Endodermal cell (in vitro differentiated cells): ENCODE measurements at places on chromosomes 6 and 20. TPM values are rescaled to one million over a fixed set of nuclear protein-coding genes. Genes with fewer than 3 reads are reported as not detected.

- no peak overlapping the region for H3K27ac ChIP-seq
- DNase-seq: no peak
- H3K27me3 ChIP-seq: no peaks in the 10 kb centered on the region
- peaks cover 3% of the 10 kb centered on the region for H3K4me1 ChIP-seq
- no peaks in the 10 kb centered on the region for H3K36me3 ChIP-seq
Measured at GRCh38 chr6:167137081-167137480, 14.2 kb downstream of the CCR6 start.

DNA sequence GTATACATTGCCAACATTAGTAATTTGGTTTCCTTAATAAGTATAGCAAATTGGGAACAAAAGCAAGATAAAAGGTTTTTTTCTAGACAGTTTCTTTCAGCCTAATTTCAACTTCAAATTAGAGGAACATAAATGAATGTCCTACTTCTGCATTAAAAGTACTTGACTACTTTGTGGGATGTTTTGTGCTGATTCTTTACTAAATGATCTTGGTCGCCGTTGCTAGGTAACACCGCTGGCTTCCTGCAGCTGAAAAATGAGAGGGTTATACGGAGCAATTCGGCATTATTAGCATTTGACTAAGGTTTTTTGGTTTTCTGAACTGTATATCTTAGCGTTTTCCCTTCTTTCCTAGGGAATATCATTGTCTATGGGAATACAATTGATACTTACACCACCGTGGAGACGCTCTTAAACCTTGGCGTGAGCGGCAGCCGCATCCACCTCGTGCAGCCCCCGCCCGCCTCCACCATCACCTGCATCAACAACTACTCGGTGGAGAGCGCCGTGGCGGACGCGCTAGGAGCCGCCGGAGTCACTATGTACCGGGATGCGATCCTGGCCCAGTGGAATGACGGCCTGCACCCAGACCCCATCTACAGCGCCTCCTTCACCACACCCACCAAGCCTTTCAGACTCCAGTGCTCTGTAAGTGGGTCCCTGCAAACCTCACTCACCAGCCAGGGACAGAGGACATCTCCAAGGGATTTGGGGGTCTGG lies 90.9 kb upstream of the INSM1 start:
- DNase-seq: no peak
- H3K4me1 ChIP-seq: no peaks in the 10 kb centered on the region
- H3K27me3 ChIP-seq: no peaks in the 10 kb centered on the region
- no peak overlapping the region for H3K27ac ChIP-seq

GRCh38 chr6:111485342-111485741 lies 2.3 kb upstream of the REV3L start:
- H3K27me3 ChIP-seq: peaks cover 8% of the 10 kb centered on the region
- H3K36me3 ChIP-seq: peaks cover 26% of the 10 kb centered on the region
- H3K4me3 ChIP-seq: peak overlapping the region; percentile 96
- H3K4me1 ChIP-seq: no peaks in the 10 kb centered on the region
- DNase-seq: no peak

DNA sequence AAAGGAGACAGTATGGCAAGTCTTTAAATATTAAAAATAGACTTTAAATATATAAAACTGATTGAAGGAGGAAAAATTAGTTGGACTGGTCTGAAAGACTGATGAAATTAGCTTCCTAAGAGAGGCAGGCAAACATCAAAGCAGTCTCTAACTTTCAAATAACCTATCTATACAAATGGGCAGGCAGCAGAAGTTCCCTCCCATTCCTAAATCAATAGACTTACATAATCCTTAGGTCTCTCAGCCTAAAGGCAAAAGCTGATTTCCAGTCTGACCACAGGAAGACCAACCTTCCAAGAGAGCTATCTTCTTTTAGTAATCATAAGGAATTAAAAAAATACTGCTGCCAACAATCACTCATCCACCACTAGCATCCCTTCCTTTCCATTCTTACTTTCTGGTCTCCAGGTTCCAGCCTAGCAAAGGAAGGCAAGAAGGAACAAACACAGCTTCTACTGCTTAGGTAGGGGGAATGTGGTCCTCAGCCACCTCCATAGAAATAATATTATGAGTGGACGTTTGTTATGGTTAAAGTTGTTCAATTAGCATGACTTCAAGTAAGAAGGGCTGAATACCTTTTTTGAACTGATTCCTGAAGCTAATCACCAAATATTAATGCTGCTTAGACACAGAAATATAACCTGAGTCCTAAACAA lies 44.1 kb downstream of the SESN1 start:
- H3K27ac ChIP-seq: no peak overlapping the region
- no peak overlapping the region for H3K4me3 ChIP-seq
- no peaks in the 10 kb centered on the region for H3K36me3 ChIP-seq
- no peaks in the 10 kb centered on the region for H3K4me1 ChIP-seq
- no peaks in the 10 kb centered on the region for H3K27me3 ChIP-seq
- DNase-seq: no peak

DNA sequence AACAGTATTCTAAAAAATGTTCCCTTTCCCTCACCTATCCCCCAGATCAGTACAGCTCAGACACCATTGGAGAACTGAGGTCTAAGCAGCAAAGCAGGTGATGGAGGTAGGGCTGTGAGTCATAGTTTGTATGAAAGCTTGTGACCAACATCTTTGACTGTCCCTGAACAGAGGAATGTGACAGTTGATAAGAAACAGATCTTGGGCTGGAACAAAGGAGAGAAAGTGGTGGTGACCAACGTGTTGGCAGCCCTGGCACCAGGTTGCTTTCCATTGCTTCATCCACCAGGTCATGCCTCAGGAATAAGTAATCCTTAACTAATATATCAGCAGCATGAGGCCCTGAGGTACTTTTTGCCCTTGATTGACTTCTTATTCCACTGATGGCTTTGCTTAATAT lies 19.9 kb upstream of the CRIP3 start:
- no peak overlapping the region for H3K4me3 ChIP-seq
- H3K27ac ChIP-seq: no peak overlapping the region
- no peaks in the 10 kb centered on the region for H3K27me3 ChIP-seq
- H3K36me3 ChIP-seq: no peaks in the 10 kb centered on the region

Gene GID8
- 45.8 to 51.5 TPM (median 51.5 TPM) in 3 replicates for total RNA-seq

Gene BTNL2
- total RNA-seq: not detected in 2 replicates

Gene TPBG
- 33.1 and 34.0 TPM in 2 replicates for total RNA-seq

Gene CLPSL2
- total RNA-seq: 1.0 and 1.1 TPM in 2 replicates
